ENCODE measurements at places on chromosomes 4 and X.

- DNase-seq, result no peak
Measured at GRCh38 chrX:23890933-23891332, 16.8 kb downstream of the APOO start.

GRCh38 chr4:74095482-74095881 lies 3.5 kb downstream of the CXCL2 start:
- DNase-seq, result no peak

GRCh38 chr4:113390850-113391249 lies 341.4 kb downstream of the ANK2 start:
- no peak for DNase-seq

DNA sequence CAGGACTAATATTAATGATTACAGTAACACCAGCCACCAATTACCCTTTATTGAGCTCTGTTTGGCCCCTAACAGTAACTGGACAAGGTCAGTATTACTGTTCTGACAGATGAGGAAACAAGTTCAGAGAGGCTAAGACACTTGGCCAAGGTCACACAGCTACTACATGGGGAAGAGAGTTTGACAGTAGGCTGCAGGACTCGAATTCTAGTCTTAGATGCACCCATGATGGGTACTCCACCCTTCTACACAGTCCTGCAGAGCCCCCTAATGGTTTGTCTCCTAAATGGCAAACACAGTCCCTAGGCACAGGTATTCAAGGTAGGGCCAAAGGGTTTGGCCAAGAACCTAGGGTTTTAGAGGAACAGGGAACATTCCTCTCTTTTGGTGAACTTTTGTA lies 93.9 kb downstream of the NSUN7 start:
- no peak for DNase-seq

- DNase-seq, result no peak
Measured at GRCh38 chr4:101953949-101954348, 163.4 kb downstream of the BANK1 start.

GRCh38 chrX:1443496-1444075 lies 9.1 kb downstream of the ASMTL start:
- no peak for DNase-seq
